Esophagus squamous epithelium (tissue), 5 donors: ENCODE measurements at places on chromosomes 4 and X. TPM values are rescaled to one million over a fixed set of nuclear protein-coding genes. Genes with fewer than 3 reads are reported as not detected.

- H3K4me3 ChIP-seq, result no peak overlapping the region
- H3K27ac ChIP-seq, result no peak overlapping the region
- no peaks in the 10 kb centered on the region for H3K27me3 ChIP-seq
- no peaks in the 10 kb centered on the region for H3K4me1 ChIP-seq
- no peaks in the 10 kb centered on the region for H3K36me3 ChIP-seq
- no peak for DNase-seq
Observed at GRCh38 chr4:36363024-36363423, 81.6 kb downstream of the DTHD1 start.

DNA sequence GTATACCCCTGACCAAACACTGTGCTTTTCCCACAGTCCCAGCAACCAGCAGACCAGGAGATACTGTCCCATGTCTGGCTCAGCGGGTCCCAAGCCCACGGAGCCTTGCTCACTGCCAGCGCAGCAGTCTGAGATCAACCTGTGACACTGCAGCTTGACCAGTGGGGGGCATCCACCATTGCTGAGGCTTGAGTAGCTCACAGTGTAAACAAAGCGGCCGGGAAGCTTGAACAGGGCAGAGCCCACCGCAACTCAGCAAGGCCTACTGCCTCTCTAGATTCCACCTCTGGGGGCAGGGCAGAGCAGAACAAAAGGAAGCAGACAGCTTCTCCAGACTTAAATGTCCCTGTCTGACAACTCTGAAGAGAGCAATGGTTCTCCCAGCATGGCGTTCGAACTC is 58.1 kb downstream of the SLC10A6 start:
- H3K4me1 ChIP-seq, result no peaks in the 10 kb centered on the region
- no peak for DNase-seq
- H3K4me3 ChIP-seq, result no peak overlapping the region
- no peaks in the 10 kb centered on the region for H3K27me3 ChIP-seq
- H3K36me3 ChIP-seq, result peaks cover 4% of the 10 kb centered on the region
- no peak overlapping the region for H3K27ac ChIP-seq

DNA sequence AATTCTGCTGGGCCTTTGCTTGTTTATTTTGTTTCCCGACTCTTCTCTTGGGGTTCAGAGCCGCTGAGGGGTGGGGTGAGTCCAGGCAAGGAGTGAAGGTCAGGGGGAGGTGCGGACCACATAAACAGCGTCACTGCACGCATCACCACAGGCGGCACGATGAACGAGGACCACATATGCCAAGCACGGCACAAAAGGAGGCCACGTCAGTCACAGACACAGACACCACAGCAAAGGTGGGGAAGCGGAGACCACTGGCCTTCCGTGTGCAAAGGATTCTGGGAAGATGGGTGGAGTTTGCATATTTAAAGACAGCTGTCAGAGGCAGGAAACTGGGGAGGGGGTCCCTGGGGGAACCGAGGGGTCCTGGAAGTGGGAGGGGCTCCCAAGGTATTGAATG is 10.3 kb upstream of the TIMP1 start:
- H3K4me3 ChIP-seq, result no peak overlapping the region
- H3K4me1 ChIP-seq, result no peaks in the 10 kb centered on the region
- no peaks in the 10 kb centered on the region for H3K27me3 ChIP-seq
- H3K27ac ChIP-seq, result no peak overlapping the region
- DNase-seq, result no peak
- H3K36me3 ChIP-seq, result peaks cover under 1% of the 10 kb centered on the region

GRCh38 chr4:34281826-34282225 is 1962.5 kb downstream of the ARAP2 start:
- H3K27ac ChIP-seq, result no peak overlapping the region
- H3K4me3 ChIP-seq, result no peak overlapping the region
- DNase-seq, result no peak
- no peaks in the 10 kb centered on the region for H3K27me3 ChIP-seq

DNA sequence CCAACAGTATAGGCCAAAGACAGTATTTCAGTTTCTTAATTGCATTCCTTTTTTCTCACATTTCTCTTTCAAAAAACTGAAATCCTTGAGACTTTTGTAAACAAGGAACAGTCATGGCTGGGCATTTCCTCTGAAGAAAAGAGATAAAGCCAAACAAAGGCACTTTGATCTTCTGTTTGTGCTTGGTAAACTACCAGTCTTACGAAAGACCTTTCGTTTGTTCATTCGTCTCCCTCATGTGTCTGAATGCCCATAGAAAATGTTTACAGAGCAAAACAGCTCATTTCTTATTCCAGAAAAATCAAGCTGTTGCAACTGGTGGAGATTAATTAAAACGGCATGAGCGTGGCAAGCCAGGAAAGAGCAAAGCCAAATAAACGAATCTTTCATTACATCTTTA is 178.0 kb downstream of the GASK1B start:
- H3K27me3 ChIP-seq, result no peaks in the 10 kb centered on the region
- no peaks in the 10 kb centered on the region for H3K36me3 ChIP-seq
- H3K4me3 ChIP-seq, result no peak overlapping the region
- peak overlapping the region; percentile 23 for H3K27ac ChIP-seq
- DNase-seq, result no peak
- peaks cover 10% of the 10 kb centered on the region for H3K4me1 ChIP-seq

- no peak for DNase-seq
- H3K36me3 ChIP-seq, result no peaks in the 10 kb centered on the region
- H3K27ac ChIP-seq, result no peak overlapping the region
- H3K4me1 ChIP-seq, result no peaks in the 10 kb centered on the region
- no peak overlapping the region for H3K4me3 ChIP-seq
- no peaks in the 10 kb centered on the region for H3K27me3 ChIP-seq
Observed at GRCh38 chr4:169121861-169122382, 111.9 kb upstream of the CBR4 start.

Gene USP26
- not detected for total RNA-seq
